ENCODE measurements at places on chromosomes 1 and 21.

DNA sequence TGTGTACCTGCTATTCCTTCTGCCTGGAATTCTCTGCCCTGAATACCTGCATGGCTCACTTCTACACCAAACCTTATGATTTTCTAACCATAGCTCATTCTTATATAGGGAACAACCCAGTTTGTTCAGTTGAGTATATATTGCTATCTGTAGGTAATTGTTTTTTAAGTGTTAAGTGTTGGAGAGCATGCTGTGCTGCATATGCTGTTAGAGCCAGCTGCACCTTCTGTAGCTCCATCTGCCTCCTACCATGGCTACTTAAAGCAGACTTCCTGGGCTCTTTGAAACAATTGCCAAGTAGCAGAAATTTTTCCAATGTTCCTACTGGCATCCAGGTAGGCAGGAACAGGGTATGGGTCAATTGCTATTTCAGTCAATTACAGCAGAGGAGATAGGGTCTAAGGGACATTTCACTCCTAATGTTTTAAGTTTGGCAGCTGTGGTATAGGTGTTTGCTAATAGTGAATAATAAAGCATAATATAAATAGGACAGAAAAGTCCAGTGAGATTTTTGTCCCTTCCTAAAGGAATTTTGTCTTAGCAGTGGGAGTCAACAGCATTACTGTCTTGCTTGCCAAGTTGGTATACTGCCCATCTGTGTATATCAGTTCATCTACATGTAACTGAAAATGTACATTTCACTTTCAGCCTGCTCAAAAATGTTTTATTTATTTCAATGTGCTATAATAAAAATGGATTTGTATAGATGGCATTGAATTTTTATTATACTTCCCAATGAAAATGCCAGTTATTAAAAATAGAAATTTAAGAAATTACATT, 34.0 kb upstream of the C1orf115 start:
- DNase-seq, result no peak

DNA sequence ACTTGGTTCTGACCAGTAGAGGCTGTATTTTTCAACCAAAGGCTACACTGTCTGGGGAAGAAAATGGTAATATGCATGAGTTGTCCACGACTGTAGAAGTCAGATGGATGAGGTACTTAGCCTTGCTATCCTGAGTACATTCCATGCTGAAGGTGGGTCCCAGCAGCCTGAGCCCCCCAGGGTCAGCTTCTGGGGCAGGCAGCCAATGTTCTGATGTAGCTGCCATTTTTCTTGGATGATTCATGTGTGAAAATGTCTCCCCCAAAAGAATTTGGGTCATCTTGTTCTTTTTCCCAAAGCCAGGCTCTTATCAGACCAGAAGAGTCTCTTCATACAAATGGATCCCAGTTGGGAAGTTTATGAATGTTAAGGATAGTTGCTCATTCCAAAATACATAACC, 172.2 kb upstream of the UBE2U start:
- DNase-seq, result no peak

DNA sequence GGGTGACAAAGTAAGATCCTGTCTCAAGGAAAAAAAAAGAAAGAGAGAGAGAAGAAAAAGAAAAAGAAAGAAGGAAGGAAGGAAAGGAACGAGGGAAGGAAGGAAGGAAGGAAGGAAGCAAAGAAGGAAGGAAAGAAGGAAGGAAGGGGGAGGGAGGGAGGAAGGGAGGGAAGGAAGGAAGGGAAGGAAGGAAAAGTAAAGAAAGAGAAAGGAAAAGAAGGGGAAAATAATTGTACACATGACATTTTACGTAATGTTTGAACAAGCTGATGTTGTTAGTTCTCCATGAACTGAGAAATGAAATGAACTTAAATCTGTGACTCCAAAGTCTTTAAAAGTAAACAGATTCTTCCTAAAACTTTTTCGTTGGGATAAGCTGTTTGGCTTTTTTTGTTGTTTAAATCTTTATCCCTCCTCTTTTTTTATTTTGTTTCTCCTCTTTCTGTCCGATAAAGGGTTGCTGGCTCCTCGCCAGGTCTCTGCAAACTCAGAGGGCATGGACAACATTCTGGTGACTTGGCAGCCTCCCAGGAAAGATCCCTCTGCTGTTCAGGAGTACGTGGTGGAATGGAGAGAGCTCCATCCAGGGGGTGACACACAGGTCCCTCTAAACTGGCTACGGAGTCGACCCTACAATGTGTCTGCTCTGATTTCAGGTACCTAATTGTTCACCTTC, 59.8 kb downstream of the IL12RB2 start:
- no peak for DNase-seq

DNA sequence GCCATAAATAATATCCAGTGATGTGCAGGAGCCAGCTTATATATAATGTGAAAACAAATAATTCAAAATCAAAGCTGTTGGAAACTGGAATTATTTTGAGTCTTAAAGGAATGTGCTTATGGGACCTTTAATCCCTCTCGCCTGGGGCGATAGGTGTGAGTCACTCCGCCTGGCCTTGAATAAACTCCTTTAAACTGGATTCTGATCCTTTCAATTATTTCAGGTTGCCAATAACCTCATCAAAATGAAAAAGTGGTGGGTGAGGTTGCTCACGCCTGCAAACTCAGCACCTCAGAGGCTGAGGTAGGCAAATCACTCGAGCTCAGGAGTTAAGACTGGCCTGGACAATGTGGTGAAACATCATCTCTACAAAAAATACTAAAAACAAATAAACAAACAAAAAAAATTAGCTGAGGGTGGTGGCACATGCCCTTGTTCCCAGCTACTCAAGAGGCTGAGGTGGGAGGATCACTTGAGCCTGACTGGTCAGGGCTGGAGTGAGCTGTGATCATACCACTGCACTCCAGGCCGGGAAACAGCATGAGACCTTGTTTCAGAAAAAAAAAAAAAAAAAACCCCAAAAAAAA, 11.4 kb upstream of the SLC2A5 start:
- DNase-seq, result no peak

DNA sequence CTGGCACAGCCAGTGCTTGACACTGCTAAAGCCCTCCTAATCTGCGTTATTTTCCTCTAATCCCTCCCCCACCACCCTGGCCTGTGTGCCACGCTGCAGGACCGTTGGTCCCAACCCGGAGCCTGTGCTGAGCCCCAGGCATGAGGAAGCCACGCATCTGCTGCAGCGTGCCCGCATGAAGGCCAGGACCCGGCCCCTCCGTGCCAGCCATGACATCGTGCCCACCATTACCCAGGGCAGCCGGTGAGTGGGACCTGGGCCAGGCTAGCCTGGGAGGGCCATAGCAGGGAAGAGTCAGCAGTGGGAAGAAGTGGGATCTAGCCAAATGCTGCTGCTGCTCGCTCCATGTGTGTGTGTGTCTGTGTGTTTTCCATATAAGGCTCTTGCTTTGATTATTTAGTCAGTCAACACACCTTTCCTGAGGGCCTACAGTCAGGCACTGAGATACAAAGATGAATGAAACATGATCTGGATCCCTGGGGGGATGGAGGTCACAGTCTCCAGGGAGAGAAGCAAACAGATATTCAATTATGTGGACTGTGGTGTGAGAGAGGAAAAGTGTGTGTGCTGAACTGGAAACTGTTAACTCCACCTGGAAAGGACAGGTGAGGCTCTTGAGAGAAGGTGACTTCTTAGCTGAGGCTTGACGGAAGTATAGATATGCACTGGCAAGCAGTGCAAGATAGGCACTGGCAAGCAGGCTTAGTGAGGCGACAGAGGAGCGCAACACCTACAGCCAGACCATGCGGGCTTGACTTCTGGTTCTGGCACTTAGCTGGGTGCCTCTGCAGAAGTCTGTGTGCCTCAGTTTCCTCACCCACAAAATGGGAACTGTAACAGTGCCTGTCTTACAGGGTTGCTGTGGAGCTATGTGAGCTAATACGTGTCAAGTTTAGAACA, 15.9 kb downstream of the KIAA1614 start:
- DNase-seq, result no peak

GRCh38 chr1:53899206-53899628, 5.2 kb downstream of the DIO1 start:
- no peak for DNase-seq

- no peak for DNase-seq
Observed at GRCh38 chr21:37505963-37506362, 139.4 kb downstream of the DYRK1A start.

GRCh38 chr21:32140151-32140550, 138.7 kb downstream of the MIS18A start:
- DNase-seq, result no peak

DNA sequence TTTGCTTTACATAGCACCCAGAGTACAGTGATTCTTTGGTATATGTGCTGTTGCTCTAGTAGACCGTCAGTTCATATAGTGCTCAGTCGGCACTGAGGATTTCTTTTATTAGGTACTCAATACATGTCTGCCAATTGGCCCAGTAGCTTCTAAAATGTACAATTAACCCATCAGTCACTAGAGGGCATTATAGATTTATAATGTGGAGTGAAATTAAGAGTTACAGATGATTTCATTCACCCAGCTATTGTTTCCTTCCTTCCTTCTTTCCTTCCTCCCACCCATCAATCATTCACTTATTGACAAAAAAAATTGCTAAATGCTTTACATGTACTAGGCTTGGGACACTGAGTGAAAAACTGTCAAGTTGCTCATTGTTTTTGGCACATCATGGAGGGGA, 263.6 kb upstream of the USP24 start:
- no peak for DNase-seq

DNA sequence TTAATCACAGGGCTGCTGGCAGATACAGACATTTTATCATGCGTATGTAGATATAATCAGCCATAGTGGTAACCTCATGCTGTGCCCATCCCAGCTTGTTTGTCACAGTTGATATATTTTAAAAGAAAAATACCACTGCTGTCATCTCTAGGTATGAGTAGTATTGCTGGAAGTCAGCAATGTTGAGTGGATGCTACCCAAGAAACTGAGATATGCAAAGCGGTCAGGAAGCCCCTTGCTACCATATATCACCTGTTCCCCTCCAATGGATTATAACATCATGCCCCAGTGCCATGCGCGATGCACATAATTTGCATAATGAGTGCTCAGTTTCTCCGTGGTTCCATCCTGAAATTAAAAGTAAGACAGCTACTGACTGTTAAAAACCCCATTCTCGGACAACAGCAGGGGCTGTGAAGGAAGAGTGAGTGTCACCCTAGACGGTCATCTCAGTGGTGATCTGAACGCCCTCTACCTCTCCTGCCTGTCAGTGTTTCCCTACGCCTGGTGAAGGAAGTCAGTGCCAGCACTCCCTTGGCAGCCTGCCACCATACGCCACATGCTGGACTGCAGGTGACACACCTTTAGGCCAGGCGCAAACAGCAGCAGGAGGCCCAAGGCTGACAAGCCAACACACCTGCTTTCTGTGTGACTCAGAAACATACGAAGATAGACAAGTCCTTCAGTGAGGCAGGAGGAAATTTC, 2.7 kb downstream of the IL10RB start:
- peak; percentile 47 for DNase-seq

Measured in CD4-positive, alpha-beta T cell treated with Interleukin-15 for 1 hour (primary cell).